Liver (tissue), 10 donors: ENCODE measurements at places on chromosomes 16 and 17. TPM values are rescaled to one million over a fixed set of nuclear protein-coding genes. Genes with fewer than 3 reads are reported as not detected.

KIF2B gene
- total RNA-seq, result not detected

KRT31 gene
- total RNA-seq, result not detected

RAP1GAP2 gene
- total RNA-seq, result 1.6 TPM

TBC1D3H gene
- not detected for total RNA-seq
